ENCODE measurements at places on chromosomes 2 and 18.
A peak's percentile ranks its signal among the peaks of the same experiment; 100 is the strongest.

- peak; percentile 4 for DNase-seq
Measured at GRCh38 chr18:65527879-65528633, 222.8 kb upstream of the CDH7 start.

DNA sequence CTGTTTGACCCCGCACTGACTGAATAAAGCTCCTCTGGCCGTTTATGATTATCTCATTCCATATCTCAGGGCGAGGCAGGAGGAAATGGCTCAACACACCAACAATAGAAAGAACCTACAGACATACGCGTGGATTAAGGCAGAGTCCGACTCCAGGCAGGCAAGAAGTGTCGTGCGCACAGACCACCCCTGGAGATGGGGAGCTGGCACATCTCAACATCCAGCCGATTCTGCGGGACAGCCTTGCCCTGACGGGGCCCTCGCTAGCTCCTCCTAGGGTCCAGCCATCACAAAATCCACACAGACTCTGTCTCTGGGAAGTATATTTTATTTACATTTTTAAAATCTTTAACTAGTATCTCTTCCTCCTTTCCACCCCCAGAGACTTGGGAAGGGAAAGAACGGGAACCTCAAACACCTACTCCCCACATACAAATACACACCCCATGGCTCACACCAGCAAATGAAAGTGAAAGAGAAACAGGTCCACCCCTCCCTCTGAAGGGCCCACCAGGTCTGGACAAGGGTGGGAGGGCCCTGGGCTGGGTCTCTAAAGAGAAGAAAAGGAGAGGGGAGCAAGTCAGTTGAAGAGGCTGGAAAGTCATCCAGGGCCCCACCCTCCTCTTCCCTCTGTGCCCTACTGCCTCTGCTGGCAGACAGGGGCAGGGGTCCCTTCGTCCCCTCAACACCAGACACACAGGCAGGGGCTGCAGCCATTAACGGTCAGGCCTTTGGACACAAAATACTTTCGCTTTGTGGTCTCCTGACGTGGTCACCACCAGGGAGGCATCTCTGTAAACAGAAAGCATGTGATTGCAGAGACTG lies 3.2 kb downstream of the GPBAR1 start:
- DNase-seq: no peak

DNA sequence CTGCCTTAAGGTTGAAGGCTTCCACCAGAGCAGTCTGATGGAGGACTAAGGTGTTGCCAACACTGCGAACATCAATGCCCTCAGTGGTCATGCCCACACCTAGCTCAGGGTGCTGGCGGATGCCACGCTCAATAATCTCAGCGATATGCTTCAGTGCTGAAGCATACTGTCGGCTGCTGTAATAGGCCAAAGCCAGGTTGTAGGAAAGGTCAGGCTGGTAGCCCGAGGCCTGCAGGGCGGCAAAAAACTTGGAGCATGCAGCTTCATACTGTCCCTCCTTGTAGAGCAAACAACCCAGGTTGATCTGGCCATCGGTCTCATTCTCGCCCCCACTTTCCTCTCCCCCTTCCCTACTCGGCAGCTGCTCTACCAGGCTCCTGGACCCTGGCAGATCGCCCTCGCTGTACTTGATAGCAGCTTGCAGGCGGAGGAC lies 159.4 kb downstream of the AGPS start:
- DNase-seq: no peak

- peak; percentile 87 for DNase-seq
Measured at GRCh38 chr2:55111570-55112228, 61.4 kb upstream of the RTN4 start.

GRCh38 chr18:55781481-55781957 lies 193.5 kb upstream of the TCF4 start:
- peak; percentile 58 for DNase-seq

Data from fibroblast of skin of left quadriceps (primary cell).